ENCODE measurements at places on chromosomes 2 and 18.

DNA sequence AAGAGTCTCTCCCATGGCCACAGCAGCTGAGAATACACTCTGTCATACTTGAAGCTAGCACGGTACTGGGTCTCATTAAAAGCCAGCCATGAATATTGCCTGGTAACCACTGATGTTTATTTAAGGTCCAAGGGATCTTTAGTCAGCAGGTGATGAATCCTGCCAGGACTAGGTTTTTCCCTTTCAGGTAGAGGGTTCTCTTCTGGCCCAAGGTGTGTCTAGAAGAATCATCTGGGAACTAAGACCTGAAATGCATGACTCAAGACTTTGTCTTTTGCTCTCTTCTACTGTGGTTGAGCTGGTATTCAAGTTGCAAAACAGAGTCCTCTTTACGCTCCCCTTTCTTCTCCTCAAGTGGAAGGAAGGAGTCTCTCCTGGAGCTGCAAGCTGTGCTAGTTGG, 400.5 kb upstream of the FSIP2 start:
- DNase-seq, result no peak

- DNase-seq, result no peak
These were observed 28.4 kb downstream of the OTX1 start for GRCh38 chr2:63078852-63079606.

- DNase-seq, result no peak
These were observed 122.1 kb upstream of the SLC39A10 start for GRCh38 chr2:195534971-195535370.

- no peak for DNase-seq
These were observed 112.5 kb upstream of the NFATC1 start for GRCh38 chr18:79283131-79283810.

- no peak for DNase-seq
These were observed 17.3 kb downstream of the C2orf76 start for GRCh38 chr2:119349289-119349688.

- DNase-seq, result no peak
These were observed 112.5 kb upstream of the GLI2 start for GRCh38 chr2:120622886-120623753.

DNA sequence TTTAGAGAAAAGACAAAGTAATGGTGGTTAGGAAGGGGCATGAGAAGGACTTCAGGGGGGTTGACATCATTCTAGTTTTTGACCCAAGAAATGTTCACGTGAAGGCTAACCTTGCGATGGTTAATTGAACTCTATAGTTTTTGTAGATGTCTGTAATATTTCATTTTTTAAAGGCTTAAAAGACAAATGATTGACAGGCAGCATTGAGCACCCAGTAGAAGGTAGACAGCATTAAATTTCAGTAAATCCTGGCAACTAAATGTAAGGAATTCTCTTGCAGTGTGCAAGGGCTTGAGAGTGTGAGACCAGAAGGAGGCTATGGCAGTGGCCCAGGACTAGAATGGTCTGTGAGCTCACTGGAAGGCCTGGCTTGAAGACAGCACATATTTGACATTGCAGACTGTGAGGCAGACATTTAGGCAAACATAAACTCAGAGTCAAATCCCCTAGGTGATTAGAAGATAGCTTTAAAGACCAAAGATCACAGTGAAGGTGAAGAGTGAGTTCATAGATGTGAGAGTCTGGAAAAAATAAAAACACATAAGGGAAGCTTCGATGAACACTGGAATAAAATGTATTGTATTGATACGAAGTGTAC, 100.1 kb upstream of the MAP4K4 start:
- no peak for DNase-seq

GRCh38 chr2:63189026-63189425, 138.4 kb downstream of the OTX1 start:
- DNase-seq, result no peak

DNA sequence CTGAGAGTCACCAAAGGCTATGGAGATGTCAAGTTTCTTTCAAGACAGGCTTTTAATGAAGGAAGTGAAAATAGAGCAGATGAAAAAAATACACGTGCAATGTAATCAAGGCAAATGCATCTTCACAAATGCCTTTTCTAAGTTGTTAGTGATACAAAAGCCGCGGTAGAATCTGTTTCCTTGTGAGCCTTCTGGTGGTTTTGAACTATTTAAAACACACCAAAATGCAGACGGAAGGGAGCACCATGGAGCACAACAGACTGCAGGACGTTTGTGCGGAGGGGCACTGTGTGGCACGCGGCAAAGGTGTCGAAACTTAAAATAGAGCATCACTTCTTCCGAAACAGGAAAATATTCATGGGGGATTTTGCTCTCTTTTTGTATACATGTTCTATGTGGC, 65.0 kb upstream of the BOD1L2 start:
- DNase-seq, result no peak

- no peak for DNase-seq
These were observed 93.6 kb downstream of the RAPGEF4 start for GRCh38 chr2:172829229-172829628.

GRCh38 chr18:22558945-22559385, 141.2 kb upstream of the CTAGE1 start:
- DNase-seq, result no peak

GRCh38 chr18:577643-578375, 2.4 kb upstream of the CETN1 start:
- DNase-seq, result no peak

DNA sequence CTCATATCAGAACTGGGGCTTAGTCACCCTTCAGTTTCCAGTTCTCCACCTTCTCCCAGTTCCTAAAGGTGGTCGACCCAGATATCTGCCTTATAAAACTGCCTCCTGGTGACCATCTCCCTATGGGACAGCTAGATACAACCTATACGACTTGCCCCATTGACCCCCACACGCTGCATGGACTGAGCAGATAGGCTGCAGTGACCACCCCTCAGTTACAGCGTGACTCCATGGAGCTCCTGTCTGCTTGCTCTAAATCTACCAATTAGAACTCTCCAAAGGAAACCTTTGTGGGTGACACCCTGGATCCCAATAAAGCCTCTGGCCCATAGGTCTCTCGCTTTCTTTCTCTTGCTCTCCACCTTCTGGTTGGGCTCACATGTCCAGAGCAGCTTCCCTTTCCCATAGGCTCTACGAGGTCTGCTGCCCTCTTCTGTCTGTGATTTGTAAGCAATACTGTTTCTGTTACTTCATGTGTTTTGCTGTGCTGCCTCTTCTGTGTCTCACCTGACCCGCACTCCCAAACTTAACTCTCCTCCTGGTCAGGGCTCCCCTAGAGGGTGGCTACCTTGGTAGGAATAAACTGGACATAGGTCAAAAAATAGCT, 971.3 kb upstream of the FAM98A start:
- no peak for DNase-seq

- no peak for DNase-seq
These were observed 41.3 kb upstream of the CCDC68 start for GRCh38 chr18:55000529-55000928.

DNA sequence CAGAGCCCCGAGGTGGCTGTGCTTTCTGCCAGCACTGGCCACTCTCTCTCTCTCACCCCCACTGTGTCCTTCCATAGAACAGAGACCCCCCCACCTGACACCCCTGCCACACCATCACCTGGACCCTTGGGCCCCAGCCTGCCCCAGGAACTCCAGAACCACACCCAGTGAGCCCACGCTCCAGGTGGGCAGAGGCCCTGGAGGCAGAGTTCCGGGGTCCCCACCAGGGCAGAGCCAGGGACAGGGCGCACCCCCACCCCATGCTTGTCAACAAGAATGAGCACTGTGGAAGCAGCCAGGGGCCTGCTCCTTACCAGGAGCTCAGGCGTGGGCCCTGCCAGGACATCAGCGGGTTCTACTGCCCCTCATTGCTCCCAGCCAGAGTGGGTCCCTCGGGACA, 14.6 kb downstream of the PASK start:
- DNase-seq, result no peak

Measured in CD4-positive, alpha-beta memory T cell (primary cell).